Globus pallidus (tissue), 1 donor: ENCODE measurements at places on chromosomes 2 and 18.

DNA sequence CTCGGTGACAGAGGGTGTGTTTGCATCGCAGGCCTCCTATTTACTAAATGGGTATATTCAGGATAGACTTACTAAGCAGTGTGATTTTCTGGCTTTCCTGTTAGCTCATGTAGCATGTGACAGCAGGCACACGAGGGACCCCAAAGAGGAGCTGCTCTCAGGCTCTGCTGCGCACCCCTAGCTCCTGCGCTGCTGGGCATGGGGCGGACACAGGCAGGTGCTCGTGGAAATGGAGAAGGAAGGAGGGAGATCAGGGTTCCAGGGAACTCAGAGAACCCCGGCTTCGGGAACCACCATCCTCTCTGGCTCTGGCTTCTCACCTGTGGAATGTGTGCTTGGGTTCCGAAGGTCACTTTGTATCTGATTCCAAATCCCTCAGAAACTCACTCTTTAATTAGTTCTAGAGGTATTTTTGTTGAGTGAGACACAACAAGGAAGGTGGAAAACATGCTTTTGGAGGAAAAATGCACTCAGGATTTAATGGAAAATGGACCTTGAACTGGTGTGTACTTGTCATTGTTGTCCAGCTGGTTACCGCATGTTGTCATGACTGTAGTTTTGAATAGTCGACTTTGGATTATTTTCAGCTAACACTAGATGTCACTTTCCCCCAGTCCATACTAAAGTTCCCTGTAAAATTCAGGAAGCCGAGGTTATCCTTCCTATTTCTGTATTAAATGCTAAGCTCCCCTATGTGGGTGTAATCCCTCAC lies 3.5 kb downstream of the SNTG2 start:
- DNase-seq: no peak

DNA sequence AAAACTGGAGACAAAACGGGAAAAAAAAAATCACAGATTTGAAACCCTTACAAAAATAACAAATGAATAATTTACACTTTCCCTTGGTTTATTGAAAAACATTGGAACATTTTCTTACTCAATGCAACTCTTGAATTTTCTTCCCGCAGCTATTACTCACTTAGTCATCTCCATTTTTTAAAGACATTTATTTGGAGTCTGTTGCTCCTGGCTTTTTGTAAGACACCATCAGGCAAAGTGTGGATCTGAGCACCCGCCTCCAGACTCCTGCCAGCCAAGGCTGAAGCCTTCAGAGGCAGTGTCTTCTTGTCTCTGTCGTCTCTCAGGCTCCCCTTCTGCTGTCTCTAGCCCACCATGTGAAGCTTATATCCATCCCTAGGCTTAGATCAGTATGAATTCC lies 46.2 kb downstream of the TRIB2 start:
- no peak for DNase-seq

DNA sequence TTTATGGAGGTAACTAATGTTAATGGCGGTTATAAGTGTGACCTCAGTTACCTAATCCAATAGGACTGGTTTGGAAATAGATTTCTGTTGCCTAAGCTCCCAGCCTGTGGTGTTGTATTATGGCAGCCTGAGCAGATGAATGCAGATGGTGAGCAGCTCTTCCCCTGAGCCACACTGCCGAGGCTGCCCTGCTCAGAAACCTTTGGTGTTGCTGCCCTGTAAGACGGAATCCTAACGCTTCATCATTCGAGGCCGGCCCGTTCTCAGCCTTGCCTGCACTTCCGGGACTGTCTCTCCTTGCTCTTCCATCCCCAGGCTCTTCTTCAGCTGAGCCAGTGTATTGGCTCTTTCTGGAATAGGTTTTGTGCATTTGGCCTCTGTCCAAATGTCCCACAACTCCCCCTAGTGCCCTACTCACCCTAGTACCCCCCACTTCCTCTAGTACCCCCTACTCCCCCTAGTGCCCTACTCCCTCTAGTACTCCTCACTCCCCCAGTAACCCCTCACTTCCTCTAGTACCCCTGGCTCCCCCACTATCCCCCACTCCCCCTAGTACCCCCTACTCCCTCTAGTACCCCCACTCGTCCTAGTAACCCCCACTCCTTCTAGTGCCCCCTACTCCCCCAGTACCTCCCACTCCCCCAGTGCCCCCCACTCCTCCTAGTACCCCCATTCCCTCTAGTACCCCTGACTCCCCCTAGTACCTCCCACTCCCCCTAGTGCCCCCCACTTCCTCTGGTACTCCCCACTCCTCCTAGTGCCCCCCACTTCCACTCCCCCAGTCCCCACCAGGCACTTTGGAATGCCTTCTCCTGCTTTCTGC lies 106.0 kb upstream of the TAF1B start:
- DNase-seq: no peak

- DNase-seq: no peak
Observed at GRCh38 chr2:30209227-30209626, 22.1 kb upstream of the LBH start.

DNA sequence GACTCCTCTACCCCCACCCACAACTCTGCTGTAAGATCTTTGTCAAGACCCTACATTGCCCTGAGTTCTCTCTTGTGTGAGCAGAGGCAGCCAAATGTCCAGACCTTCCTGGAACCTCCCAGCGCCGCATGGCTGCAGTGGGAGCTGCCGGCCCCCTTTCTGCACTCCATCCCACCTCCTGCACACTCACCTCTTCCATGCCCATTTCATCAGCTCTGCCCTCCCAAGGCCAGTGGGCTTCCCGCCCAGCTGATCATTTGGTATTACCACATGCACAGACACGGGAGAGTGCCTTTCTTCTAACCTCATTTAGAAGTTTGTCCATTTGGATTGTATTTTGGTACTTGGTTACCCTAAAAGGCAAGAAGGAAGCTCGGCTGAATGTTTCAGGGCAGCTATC lies 2.0 kb downstream of the IL1R2 start:
- DNase-seq: no peak

GRCh38 chr18:57480733-57481132 lies 45.6 kb downstream of the ONECUT2 start:
- no peak for DNase-seq

- DNase-seq: no peak
Observed at GRCh38 chr2:118738524-118739308, 108.7 kb downstream of the EN1 start.

- DNase-seq: no peak
Observed at GRCh38 chr2:21404137-21404536, 280.4 kb downstream of the TDRD15 start.

DNA sequence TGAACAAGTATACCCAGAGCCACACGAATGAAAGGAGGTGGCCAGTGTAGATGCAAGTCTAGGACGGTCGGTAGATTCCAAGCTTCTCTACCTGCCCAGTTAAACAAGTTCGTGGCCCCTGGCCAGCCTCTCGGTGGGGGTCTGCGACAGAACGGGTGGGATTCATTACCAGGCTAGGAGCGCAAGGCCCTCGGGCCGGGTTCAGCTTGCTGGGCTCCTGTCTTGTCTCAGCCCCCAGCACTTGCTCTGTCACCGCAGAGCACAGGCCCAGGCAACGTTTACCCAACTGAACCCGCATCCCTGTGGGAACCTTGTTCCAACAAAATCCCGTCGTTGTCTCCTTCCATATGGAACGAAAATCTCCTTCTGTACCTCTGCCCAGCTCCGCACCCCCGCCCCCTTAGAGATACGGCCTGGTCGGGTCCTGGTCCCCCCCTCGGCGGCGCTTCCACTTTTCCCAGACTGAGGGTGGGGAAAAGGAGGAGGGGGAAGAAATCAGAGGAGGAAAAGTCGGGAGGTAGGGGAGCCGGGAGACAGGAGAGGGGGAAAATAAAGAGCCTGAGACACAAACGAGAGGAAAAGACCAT lies 1.9 kb upstream of the EMX1 start:
- DNase-seq: no peak

DNA sequence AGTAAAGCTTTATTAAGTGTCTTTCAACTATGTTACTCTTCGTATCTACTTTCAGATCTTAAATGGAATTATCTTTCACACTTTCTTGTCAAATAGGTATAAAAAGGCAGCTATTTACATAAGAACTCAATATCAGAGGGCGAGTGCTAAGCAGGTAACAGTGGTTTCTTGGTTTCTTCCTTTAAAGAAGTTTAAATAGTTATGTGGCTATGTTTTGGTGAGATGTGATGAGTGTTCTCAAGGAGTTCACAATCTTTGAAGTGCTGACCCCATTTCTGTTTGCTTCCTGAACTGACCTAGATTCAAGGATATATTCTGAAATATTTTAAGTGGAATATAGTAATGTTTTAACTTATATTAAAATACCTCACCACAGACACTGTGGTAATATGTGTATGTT lies 161.9 kb downstream of the DPP4 start:
- DNase-seq: no peak

DNA sequence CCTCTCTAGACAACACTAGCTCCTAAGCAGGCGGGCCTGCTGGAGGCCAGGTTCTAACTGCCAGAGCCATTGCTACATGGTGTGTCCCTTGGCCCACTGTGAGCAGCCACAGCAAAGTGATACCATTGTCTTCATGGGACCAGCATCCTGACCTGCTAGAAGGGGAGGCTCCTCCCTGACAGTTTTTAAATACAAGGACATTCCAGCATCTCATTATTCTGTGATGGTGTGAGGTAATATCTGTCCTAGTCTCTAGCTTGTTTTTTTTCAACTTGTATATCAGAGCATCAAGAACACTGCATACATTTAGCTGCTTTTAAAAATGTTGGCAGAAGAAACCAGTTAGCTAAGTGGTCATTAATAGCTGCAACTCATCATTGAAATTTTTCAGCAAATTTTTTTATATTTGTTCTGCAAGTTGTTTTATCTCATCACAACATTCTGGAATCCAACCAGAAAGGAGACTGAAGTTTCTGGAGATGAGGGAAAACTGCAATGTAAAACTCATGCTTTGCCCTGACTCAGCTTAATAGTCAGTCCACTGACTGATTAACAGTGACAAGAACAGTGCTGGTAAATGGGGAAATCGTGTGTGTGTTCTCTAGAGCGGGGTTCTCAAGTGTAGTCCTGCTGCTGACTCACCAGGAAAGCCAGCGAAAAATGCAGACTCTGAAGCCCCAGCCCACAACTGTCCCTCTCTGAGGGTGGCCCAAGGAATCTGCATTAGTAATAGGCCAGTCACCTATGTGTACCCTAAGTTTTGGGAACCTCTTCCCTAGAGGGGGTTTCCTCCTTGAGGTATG lies 17.8 kb downstream of the MAPRE3 start:
- no peak for DNase-seq

DNA sequence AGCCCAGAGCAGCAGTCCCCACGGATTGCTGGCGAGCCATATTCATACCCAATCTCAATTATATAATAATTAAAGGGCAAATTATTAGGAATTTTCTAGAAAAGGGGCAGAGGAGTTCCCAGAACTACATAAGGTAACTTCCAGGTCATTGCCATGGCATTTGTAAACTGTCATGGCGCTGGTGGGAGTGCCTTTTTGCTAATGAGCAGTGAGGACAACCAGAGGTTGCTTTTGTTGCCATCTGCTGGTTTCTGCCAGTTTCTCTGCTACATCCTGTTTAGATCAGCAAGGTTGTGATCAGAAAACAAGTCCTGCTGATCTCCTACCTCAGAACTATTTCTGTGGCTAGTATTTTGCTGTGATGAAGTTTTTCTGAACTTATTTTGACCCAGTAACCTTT lies 159.8 kb upstream of the PIEZO2 start:
- DNase-seq: no peak

GRCh38 chr2:157922336-157922735 lies 46.2 kb upstream of the ACVR1 start:
- DNase-seq: no peak

DNA sequence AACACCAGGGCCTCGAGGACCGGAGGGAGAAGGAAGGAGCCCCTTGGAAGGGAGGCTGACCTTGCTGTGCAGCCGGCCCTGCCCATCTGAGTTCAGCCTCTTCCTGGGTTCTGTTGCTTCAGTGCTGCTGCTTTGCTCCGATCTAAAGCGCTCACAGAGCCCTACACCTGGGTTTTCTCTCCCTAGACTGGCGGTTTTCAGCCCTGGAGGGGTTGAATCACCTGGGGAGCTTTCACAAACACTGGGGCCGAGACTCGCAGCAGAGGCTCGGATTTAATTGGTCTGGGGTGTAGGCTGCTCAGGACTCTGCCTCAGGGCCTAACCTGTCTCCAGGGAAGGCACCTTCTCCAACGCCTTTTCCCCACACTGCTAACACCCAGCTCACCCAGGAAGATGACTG lies 40.9 kb upstream of the SMAD7 start:
- no peak for DNase-seq

- DNase-seq: no peak
Observed at GRCh38 chr2:213740453-213740852, 456.2 kb downstream of the SPAG16 start.

GRCh38 chr2:7026742-7027141 lies 109.5 kb downstream of the RNF144A start:
- no peak for DNase-seq

GRCh38 chr2:42947809-42948600 lies 155.6 kb upstream of the HAAO start:
- DNase-seq: no peak

- no peak for DNase-seq
Observed at GRCh38 chr2:80059447-80059846, 245.1 kb downstream of the LRRTM1 start.

DNA sequence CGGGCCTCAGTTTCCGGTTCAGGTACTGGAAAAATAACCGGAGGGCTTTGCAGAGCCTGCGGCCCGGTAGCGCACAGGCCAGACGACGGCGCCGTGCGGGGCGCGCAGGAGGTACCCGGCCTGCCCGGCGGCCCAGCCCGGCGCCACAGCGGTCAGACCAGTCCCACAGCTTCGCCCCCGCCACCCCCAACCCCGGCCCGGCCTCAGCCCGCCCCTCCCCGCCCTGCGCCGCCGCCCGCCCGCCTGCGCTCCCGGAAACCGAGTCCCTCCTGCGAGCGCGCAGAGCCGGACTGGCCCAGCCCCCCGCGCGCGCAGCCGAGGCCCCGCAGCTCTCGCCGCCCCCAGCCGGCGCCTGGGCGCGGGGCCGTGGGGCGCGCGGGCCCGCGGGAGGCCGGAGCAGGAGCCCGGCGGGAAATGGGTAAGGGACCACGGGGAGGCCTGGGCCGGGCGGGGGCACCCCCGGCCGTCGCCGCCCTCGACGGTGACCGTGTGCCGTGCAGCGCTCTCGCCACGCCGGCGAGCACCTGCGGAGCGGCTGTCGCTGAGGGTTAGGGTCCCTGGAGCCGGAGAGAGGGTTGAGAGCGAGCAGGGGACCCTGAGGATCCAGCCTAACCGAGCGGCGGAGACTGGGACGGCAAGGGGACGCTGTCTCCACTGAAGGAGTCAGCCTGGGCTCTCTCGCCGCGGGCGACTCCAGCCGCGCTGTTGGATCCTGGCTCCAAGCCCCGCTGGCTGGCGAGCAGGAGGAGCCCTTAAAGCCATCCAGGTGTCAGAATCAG lies 16.5 kb upstream of the PSD4 start:
- DNase-seq: no peak

DNA sequence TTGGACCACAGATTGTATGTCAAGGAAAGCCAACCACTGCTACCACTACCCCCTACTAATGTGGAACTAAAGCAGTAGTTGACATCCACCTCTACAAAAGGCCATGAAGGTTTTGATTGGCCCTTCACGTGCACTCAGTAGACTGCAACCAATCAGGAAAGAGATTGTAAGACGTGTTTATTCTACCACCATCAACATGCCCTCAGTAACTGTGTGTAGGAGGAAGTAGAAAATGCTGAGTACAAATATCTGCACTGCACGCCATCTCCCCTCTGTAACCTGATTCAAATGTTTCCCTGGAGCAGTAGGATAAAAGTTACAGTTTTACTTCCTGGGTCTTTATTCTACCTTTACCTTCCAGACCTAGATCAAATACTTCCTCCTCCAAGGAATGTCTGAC lies 2.9 kb upstream of the CASP10 start:
- no peak for DNase-seq
